ENCODE measurements at places on chromosomes 11 and 22.

GRCh38 chr22:26901198-26901816 lies 243.9 kb downstream of the MIAT start:
- no peaks in the 10 kb centered on the region for H3K4me1 ChIP-seq
- H3K4me3 ChIP-seq: no peak overlapping the region
- H3K36me3 ChIP-seq: no peaks in the 10 kb centered on the region
- no peak for DNase-seq
- no peak overlapping the region for H3K27ac ChIP-seq

- peak overlapping the region; percentile 62 for H3K27ac ChIP-seq
- H3K36me3 ChIP-seq: no peaks in the 10 kb centered on the region
- peaks cover 4% of the 10 kb centered on the region for H3K4me1 ChIP-seq
- peaks cover 2% of the 10 kb centered on the region for H3K27me3 ChIP-seq
- DNase-seq: no peak
These were observed 2.2 kb downstream of the ME3 start for GRCh38 chr11:86670181-86670580.

GRCh38 chr11:36441610-36442208 lies 68.4 kb downstream of the TRAF6 start:
- H3K27me3 ChIP-seq: peaks cover 2% of the 10 kb centered on the region
- H3K36me3 ChIP-seq: no peaks in the 10 kb centered on the region
- DNase-seq: no peak

GRCh38 chr22:42811459-42811858 lies 45.6 kb downstream of the ARFGAP3 start:
- no peaks in the 10 kb centered on the region for H3K36me3 ChIP-seq
- peaks cover 27% of the 10 kb centered on the region for H3K4me1 ChIP-seq
- peak overlapping the region; percentile 55 for H3K27ac ChIP-seq
- H3K27me3 ChIP-seq: peaks cover 2% of the 10 kb centered on the region

GRCh38 chr22:23767303-23767672 lies 484 bp downstream of the CHCHD10 start:
- peaks cover 9% of the 10 kb centered on the region for H3K27me3 ChIP-seq
- H3K36me3 ChIP-seq: no peaks in the 10 kb centered on the region
- peaks cover 5% of the 10 kb centered on the region for H3K4me1 ChIP-seq
- no peak overlapping the region for H3K27ac ChIP-seq
- DNase-seq: peak; percentile 58
- peak overlapping the region; percentile 67 for H3K4me3 ChIP-seq
